ENCODE measurements at places on chromosomes 6 and 20.

- no peak for DNase-seq
These were observed 76.0 kb downstream of the MAN1A1 start for GRCh38 chr6:119273272-119274196.

DNA sequence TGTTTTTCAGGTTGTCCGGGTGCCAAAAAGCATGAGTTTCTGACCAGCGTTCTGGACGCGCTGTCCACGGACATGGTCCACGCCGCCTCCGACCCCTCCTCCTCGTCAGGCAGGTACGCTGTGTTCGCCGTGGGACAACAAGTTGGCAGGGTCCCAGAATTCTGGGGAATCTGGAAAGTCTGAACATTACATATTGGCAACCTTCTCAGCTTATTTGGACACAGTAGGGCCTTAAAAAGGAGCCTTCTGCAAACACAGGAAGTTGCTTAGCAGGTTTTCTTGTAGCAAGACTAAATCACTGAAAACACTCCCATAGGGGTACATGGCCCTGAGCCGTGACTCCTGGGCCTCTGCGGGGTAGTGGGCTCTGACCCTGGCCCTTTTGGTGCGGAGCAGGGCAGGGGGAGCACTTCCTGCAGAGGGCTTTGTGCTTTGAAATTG lies 209.7 kb downstream of the SMOC2 start:
- DNase-seq: no peak

DNA sequence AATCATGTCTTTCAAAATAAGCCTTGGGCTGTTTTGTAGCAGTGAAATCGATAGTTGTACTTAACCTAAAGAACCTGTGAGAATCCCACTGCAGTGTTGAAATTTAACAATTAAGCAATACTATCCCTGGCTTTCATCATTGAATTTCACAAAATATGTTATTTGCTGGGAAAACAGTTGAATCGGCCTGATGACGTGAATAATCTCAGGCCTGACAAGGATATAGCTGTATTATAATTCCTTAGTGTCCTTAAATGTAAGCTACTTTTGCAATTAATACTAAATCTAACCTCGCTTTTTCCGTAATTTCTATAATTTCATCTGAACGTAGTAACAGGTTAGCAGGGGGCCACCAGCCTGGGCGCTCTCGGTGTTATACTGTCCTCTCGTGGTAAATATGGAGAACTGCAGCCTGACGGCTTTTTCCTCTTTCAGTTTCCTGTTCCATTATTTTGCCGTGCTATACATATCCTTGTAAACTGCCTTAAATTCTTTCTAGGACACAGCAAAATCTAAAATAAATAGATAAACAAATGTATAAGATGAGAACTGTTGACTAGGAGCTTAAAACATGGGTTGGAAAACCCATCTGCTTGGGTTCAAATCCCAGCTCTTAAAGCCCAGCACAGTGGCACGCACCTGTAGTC lies 24.0 kb downstream of the MTFR2 start:
- peak; percentile 25 for DNase-seq

- no peak for DNase-seq
These were observed 44.2 kb upstream of the ZBP1 start for GRCh38 chr20:57664476-57664875.

DNA sequence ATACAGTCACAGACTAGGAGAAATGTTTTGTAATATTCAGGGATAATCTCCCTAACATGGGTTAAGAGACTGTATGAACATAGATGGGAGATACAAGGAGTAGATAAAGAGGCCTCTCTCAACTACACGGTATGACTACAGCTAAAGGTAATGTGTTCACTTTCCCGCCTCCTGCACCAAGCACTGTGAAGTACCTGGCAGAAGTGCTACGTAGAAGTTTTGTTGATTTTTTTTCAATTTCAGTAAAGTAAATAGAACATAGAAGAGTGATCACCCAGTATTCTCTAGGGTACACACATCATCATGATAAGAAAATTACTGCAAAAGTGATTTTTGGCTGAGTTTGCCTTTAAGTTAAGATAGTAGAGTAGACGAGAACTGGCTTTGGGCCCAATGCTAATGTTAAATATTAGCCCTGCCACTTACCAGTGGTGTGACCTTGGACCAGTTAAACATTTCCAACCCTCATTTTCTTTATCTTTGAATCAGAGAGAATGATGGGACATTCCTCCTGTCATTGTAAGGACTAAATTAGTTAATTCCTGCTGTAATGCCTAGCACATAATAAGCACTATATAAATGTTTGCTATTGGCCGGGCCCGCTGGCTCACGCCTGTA lies 183.6 kb downstream of the COL9A1 start:
- no peak for DNase-seq

GRCh38 chr20:12617076-12617475 lies 391.7 kb upstream of the SPTLC3 start:
- DNase-seq: no peak

GRCh38 chr20:47227576-47227975 lies 128.9 kb downstream of the ZMYND8 start:
- no peak for DNase-seq

All from naive thymus-derived CD4-positive, alpha-beta T cell (primary cell).